ENCODE measurements at places on chromosomes 5 and 9.

DNA sequence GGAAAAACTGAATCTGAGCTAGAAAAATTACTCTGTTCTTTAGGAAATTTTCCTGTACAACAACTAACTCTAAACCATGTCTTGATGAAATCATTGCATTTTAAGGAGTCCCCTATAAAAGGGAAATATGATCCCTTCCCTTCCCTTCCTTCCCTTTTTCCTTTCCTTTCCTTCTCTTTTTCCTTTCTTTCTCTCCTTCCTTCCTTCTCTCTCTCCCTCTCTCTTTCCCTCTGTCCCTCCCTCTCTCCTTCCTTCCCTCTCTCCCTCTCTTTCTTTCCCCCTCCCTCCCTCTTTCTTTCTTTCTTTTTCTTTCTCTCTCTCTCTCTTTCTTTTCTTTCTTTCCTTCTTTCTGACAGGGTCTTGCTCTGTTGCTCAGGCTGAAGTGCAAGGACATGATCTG lies 42.2 kb upstream of the MYO10 start:
- DNase-seq = no peak

- DNase-seq = no peak
Measured at GRCh38 chr5:130137681-130138080, 233.4 kb downstream of the CHSY3 start.

DNA sequence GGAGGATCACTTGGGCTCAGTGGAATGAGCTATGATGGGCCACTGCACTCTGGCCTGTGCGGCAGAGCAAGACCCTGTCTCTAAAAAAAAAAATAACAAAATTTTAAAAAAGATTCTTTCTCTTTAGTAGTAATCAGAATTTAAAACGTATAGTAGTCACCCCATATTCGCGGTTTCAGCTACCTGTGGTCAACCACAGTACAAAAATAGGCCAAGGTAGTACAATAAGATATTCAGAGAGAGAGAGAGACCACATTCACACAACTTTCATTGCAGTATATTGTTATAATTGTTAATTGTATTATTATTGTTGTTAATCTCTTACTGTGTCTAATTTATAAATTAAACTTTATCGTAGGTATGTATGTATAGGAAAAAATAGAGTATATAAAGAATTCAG lies 18.7 kb downstream of the INIP start:
- no peak for DNase-seq

DNA sequence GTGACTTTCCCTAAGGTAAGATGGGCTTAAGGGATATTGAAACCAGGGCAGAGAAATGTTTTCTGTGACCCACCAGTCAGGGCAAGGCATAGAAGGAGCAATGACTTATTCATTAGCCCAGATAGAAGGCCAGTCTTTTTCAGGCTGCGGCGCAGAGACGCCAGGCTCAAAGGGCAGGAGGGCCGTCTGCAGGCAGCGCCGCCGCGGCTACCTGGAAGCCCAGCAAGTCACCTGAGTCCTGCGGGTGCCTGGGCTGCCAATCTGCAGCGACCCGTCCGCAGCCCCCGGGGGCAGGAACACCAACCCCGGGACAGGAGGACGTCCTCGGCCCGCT lies 322 bp upstream of the SH3GL2 start:
- DNase-seq = no peak

GRCh38 chr5:44275908-44276307 lies 113.3 kb downstream of the FGF10 start:
- no peak for DNase-seq

- DNase-seq = no peak
Measured at GRCh38 chr9:124038790-124039633, 27.4 kb downstream of the LHX2 start.

DNA sequence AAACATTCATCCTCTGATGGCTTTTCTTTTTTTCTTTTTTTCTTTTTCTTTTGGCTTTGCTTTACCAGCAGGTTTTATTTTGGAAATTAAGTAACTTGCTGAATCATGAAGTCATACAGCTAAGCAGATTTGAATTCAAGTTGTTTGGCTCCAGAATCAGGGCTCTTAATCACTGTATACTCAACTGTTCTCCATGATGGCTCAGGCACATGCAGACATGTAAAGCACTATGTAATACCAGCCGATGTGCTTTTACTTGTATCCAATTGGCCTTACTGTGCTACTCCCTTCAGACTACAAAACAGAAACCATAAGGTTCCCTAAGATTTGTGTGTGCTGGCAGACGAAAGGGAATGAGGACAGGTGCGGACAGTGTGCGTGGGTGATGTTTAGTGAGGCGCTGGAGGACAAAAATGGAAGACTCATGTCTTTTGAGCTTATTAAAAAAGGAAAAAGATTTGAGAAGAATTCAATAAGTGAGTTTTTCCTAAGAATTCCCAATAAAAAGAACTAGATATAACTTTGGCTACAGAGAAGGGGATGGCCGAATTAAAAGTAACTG lies 44.7 kb upstream of the OTP start:
- no peak for DNase-seq

- DNase-seq = no peak
Measured at GRCh38 chr5:159091596-159092331, 8.0 kb downstream of the EBF1 start.

- DNase-seq = no peak
Measured at GRCh38 chr5:158746979-158747378, 352.7 kb downstream of the EBF1 start.

GRCh38 chr9:93128011-93128714 lies 5.9 kb downstream of the NINJ1 start:
- peak; percentile 27 for DNase-seq

GRCh38 chr5:11324521-11325289 lies 563.7 kb upstream of the DAP start:
- DNase-seq = no peak

DNA sequence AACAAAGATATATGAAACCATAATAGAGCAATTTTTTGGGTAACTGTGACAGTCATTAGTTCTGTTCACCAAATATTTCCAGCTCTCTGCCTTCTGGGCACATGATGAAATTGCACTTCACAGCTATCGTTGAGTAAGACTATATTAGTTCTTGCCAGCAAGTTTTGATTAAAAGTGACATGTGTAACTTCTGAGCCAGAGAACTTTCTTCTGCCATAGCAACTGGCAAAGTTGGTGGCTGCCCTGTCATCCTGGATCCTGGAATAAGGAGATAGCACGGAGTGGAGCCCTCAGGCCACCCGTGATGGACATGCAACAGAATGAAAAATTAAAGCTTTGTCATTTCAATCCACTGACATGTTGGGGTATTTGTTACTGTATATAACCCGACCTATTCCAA lies 194.4 kb upstream of the VCAN start:
- no peak for DNase-seq

GRCh38 chr5:6615034-6615815 lies 17.6 kb downstream of the NSUN2 start:
- no peak for DNase-seq

- DNase-seq = no peak
Measured at GRCh38 chr5:180326989-180327565, 26.1 kb downstream of the GFPT2 start.

GRCh38 chr5:179780362-179780761 lies 13.4 kb upstream of the LTC4S start:
- no peak for DNase-seq

DNA sequence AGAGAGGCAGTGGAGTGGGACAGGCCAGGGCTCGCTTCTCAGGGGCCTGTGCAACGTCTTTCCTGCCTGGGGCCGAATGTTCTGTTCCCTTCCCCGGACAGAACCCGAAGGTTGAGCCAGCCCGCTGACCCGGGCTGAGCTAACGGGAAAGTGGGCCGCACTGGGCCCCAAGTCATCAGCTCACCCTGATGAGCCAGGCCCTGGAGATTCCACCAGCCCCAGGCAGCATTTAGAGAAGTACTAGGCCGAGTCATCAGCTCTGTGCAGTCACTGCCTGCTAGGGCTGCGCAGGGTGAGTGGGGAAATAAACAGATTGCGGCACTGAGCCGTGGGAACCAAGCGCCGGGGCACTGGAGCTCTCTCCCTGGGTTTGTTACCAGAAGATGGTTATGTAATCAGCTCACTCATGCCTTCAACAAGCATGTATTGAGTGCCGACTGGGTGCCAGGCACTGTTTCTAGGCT lies 29.1 kb upstream of the DUSP1 start:
- DNase-seq = no peak

DNA sequence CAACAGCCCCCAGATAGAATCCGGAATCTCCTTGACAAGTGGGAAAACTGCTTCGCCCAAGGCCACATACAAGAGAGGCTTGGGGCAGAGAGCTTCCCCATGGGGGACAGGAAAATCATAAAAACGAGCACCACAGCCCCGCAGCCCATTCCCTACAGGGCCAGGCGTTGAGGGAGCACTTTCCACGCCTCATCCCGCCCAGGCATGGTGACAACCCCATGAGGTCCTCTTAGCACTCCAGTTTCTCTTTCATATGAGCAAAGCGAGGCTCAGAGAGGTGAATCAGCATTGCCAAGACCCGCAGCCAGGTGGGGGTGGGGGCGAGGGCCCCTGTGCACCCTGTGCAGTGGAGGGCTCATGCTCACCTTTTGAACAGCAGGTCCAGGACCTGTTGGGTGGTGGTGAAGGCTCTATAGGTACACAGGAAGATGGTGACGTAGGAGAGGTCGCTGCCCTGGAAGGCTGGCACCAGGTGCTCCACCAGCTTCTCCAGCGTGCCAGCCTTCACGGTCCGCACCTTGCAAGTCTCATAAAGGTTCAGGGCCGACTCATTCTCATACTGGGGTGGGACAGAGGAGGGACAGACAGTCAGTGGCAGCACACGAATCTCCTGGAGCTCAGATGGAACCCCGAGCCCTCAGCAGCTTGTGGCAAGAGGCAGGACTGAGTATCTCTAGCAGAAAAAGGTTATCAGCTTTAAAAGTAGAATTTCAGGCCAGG lies 10.9 kb downstream of the RALGDS start:
- peak; percentile 17 for DNase-seq

GRCh38 chr9:111917980-111918379 lies 21.4 kb downstream of the UGCG start:
- no peak for DNase-seq

DNA sequence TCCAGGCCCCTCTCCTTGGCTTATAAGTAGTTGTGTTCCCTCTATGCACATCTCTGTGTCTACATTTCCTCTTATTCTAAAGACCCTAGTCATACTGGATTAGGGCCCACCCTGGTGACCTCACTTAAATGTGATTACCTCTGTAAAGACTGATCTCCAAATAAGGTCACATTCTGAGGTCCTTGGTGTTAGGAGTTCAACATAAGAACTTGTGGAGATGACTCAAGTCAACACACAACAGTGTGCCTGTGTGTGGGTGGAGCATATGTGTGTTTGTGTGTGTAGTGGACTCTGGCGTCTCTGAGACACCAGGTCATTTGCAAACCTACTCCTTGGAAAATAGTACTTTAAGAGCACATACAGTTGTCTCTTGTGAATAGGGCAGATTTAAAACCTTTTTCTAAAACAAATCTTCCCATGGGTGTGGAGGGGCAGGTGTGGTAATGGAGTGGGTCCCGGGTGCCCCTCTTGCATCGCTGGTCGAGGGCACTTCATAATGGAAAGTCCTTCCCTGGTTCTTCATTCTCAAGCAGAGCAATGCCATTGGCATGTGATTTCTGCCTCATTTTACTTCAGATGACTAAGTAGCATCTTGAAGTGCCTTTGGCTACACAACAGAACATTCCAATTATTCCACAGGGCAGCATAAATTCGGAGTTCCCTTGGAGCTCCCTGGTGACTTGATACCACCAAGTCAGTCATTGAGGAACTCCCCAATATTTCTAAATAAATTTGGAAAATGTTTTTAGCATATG lies 84.4 kb downstream of the C9orf152 start:
- DNase-seq = no peak

DNA sequence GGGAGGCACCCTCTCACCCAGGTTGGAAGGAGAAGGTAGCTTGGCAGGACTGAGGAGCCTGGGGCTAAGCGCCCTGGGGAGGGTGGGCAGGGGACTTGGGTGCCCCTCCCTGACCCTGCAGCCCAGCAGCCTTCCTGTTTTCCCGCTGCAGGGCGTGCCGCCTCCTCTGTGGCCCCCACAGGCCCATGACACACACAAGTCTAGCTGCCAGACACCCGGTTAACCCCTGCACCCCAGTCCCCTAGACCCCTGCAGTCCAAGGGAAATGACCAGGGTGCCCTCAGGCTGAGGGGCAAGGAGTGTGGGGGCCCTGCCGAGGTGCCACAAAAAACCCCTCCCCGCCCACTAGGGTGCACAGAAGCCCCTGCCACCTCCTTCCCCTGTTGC lies 33.0 kb downstream of the GOLGA2 start:
- no peak for DNase-seq

DNA sequence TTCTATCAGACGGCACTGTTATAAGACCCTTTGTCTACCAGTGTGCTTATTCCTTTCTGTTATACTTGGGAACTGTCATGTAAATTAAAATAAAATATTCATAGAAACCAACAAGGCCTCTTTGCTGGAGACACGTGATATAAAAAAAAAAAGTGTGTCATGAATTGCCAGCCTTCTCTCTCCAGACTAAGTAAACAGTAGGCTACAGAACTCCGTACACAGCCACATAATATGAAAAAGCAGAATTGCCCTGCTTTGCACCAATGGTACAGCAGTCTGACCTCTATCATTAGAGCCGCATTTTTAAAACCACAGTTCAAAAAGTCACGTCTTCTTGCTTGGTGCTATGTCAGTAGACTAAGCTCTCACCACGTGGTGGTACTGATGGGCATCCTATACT lies 231.3 kb downstream of the SEMA5A start:
- no peak for DNase-seq

- no peak for DNase-seq
Measured at GRCh38 chr9:110429453-110429852, 91.8 kb upstream of the TXNDC8 start.

GRCh38 chr5:8727396-8727795 lies 818.5 kb downstream of the SEMA5A start:
- DNase-seq = no peak

Data from left hindlimb (tissue), 1 donor.